ENCODE measurements at places on chromosomes 12 and 14. TPM values are rescaled to one million over a fixed set of nuclear protein-coding genes. Genes with fewer than 3 reads are reported as not detected.

The TAS2R9 gene
- total RNA-seq: not detected

The PIANP gene
- 0.27 TPM for total RNA-seq

The KRT86 gene
- not detected for total RNA-seq

The LRRK2 gene
- total RNA-seq: 9.1 TPM

- H3K4me1 ChIP-seq: no peaks in the 10 kb centered on the region
- DNase-seq: no peak
- no peak overlapping the region for H3K4me3 ChIP-seq
- H3K36me3 ChIP-seq: no peaks in the 10 kb centered on the region
- no peak overlapping the region for H3K27ac ChIP-seq
Observed at GRCh38 chr12:48917857-48918537, 7.3 kb downstream of the FKBP11 start.

Data from heart right ventricle (tissue), 16 donors.